Inflammatory macrophage (primary cell): ENCODE measurements at places on chromosomes 7 and 10.

- no peak for DNase-seq
Measured at GRCh38 chr10:118710487-118710886, 44.3 kb downstream of the CACUL1 start.

GRCh38 chr7:15829691-15830090 lies 143.2 kb upstream of the MEOX2 start:
- no peak for DNase-seq

- DNase-seq = peak; percentile 77
Measured at GRCh38 chr7:73718905-73719805, at the start of gene STX1A. TSS of gene STX1A (minus strand) at chr7:73719669. CDS start at chr7:73719631, 38 bp downstream.

GRCh38 chr10:56551037-56551436 lies 190.0 kb upstream of the ZWINT start:
- DNase-seq = no peak

- DNase-seq = no peak
Measured at GRCh38 chr7:69285854-69286253, 312.4 kb upstream of the AUTS2 start.

- DNase-seq = peak; percentile 40
Measured at GRCh38 chr7:2559283-2559950, 638 bp downstream of the IQCE start.

- no peak for DNase-seq
Measured at GRCh38 chr10:33046792-33047191, 88.8 kb upstream of the ITGB1 start.

DNA sequence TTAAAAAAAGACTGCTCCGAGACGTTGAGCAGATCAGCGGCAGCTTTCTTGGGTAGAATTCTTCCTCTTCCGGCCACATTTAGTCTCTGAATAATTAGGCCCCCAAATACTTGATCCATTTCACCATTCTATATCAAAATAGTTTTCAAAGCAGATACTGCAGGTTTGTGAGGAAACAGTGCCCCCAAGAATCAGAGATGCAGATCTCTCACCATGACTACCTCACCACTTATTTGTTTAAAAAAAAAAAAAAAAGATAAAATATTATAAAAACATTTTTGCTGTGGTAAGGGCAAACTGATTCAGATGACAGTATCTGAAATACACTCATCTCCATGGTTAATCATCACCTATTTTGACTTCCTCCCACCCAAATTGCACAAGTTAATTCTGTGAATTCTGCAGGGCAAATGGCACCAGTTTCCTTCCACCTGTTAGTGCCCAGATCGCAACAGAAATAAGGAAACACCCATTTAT lies 210.4 kb downstream of the FAM107B start:
- peak; percentile 66 for DNase-seq

DNA sequence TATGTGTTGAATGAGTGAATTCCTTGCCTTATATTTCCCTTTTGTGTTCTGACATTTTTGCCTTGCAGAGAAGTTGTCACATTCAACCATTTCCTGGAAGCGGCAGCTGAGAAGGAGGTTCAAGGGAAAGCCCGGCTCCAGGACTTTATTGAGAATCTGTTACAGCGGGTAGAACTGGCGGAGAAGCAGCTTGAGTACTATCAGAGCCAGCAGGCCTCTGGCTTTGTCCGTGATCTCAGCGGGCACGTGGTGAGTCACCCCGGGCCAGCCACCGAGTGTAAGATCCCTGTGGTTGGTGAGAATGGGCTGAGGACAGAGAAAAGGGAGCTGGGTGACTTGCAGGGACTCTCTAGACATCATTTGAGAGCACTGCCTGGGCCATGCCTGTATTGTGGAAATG lies 14.2 kb downstream of the ZNF365 start:
- no peak for DNase-seq

DNA sequence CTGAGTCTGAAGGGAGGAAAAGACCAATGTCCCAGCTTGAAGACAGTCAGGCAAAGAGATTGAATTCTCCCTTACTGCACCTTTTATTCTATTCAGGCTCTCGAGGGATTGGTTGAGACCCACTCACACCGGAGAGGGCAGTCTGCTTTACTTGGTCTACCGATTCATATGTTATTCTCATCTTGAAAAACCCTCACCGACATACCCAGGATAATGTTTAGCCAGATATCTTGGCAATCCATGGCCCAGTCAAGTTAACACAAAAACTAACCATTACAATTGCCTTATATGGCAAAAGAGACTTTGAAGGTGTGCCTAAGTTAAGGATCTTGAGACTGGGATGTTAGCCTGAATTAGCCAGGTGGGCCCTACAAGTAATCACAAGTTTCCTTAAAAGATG lies 53.8 kb upstream of the BET1 start:
- DNase-seq = no peak

- no peak for DNase-seq
Measured at GRCh38 chr7:874031-874749, 2.2 kb upstream of the GET4 start.

GRCh38 chr10:88288320-88289059 lies 294.6 kb downstream of the RNLS start:
- no peak for DNase-seq

DNA sequence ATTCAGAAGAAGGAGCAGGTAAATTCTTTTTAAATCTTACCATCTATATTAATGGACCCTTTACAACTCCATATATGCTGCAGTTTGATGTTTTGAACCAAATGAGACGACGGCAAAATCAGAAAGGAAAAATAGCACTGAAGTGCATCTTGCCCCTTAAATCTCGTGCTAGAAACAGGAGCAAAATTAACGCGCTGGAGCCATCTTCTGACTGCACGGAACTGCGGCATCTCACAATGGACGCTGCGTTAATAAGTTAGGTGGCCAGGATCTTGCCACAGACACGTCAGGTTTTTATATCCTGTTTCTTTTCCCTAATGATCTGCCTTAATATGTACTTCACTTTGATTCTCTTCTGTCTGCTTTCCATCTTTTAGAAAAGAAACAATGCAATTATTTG lies 354.5 kb downstream of the TFEC start:
- DNase-seq = no peak

- DNase-seq = no peak
Measured at GRCh38 chr10:649798-650440, 39.5 kb downstream of the DIP2C start.

GRCh38 chr10:77628906-77629730 lies 8.5 kb downstream of the KCNMA1 start:
- no peak for DNase-seq

DNA sequence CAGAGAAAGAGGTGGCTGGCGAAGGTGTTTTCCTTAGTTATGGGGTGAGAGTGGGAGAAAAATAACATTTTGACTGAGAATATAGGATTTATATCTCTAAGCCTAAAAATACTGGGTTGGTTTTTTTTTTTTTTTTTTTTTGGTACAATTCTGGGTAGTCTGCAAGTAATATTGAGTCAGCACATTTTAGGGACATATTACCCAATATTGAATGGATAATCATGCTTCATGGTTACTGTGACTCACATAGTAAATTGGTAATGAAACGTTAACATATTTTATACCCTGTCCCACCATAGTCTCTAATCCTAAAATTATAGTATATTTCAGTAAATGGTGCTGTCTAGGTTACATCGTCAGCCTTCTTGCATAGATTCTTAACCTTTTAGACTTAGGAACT lies 91.4 kb downstream of the TPST1 start:
- no peak for DNase-seq

- peak; percentile 29 for DNase-seq
Measured at GRCh38 chr7:133053321-133053891, 28.5 kb downstream of the CHCHD3 start.

GRCh38 chr10:118594392-118595063 lies 920 bp downstream of the PRLHR start:
- DNase-seq = peak; percentile 26

GRCh38 chr7:979151-979550 lies 3.8 kb upstream of the COX19 start:
- no peak for DNase-seq

GRCh38 chr7:8564281-8564680 lies 130.9 kb downstream of the NXPH1 start:
- DNase-seq = no peak

DNA sequence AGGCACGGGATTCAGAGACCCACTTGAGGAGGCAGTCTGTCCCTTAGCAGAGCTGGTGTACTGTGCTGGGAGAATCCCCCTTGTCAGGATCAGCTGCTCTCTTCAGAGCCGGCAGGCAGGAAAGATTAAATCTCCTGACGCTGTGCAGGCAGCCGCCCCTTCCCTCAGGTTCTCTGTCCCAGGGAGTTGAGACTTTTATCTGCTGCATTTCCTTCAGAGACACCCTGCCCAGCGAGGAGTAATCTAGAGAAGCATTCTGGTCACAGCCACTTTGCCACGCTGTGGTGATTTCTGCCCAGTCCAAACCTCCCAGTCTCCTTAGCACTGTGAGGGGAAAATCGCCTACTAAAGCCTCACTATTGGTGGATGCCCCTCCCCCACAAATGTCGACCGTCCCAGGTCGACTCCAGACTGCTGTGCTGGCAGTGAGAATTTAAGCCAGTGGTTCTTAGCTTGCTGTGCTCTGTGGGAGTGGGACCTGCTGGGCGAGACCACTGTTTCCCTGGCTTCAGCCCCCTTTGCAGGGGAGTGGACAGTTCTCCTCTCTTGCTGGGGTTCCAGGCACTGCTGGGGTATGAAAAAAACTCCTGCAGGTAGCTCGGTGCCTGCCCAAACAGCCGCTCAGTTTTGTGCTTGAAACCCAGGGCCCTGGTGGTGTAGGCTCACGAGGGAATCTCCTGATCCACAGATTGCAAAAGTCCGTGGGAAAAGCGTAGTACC lies 265.4 kb downstream of the ZWINT start:
- no peak for DNase-seq

GRCh38 chr10:71222601-71223346 lies 10.4 kb downstream of the UNC5B start:
- no peak for DNase-seq

DNA sequence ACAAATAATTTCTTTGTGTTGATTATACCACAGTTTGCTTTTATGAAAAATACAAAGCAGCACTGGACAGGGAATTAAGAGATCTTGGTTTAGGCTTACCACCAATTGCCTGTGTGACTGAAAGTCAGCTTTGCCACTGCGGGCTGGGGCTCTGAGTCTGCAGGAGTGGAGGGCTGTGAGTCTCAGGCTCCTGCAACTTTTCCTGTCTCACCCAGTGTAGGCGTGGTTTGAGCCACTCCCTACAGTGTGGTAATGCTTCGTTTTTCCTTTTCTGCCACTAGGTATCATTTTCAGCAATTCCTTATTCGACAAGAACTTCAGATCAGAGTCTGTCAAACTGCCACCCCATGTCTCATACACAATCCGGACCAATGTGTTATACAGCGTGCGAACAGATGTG lies 180.6 kb downstream of the ABCA13 start:
- DNase-seq = peak; percentile 14

GRCh38 chr7:34100661-34101060 lies 195.3 kb downstream of the BMPER start:
- DNase-seq = no peak

GRCh38 chr10:88791924-88792323 lies 10.6 kb upstream of the LIPM start:
- DNase-seq = peak; percentile 17

- no peak for DNase-seq
Measured at GRCh38 chr7:64551375-64552142, 11.3 kb downstream of the ZNF680 start.

DNA sequence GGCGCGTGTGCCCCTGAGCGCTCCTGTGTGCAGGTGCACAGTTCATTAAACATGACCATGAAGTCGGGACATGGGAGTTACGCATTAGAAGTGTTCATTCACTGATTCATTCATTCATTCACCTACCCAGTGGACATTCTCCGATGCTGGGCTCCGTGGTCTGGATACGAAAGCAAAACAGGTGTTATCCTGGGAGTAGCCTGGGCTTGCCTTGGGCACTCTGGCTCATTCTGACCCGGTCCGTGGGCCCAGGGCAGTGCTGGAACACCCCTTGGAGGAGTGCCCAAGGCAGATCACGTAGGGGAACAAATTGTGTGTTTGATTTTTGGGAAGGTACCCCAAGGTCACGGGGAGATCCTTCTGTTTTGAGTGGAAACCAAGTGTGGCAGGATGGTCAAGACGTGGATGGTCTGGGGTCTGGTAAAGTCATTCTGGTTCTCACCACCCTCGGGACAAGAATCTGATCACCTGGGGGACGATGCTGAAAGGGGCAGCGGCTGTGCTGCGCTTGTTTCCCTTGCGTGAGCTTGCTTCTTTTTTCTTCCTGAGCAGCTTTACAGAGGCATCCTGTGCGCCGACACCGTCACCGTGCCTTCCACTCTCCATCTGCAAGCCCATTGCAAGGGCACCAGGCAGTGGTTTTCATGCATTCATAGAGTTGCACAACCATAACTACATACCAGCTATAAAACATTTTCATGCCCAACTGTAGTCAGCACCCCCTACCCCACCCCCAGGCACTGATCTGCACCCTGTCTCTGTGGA lies 10.1 kb downstream of the ELFN1 start:
- no peak for DNase-seq

- DNase-seq = no peak
Measured at GRCh38 chr10:31268444-31269303, 50.3 kb upstream of the ZEB1 start.

DNA sequence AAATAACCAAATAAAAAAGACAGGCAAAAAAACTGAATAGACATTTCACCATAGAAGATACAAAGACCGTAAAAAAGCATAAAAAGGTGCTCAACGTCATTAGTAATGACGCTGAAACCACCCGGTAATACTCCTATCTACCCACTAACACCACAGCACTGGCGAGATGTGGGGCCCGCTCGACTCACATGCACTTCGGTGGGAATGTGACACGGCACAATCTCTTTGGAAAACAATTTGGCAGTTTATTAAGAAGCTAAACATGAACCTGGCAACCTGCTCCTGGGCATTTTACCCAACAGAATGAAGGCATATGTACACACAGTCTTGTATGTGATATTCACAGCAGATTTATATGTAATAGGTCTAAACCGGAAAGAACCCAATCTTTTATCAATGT lies 42.8 kb upstream of the NCAPG2 start:
- DNase-seq = no peak

GRCh38 chr10:102335184-102335583 lies 60.3 kb upstream of the NFKB2 start:
- DNase-seq = no peak

DNA sequence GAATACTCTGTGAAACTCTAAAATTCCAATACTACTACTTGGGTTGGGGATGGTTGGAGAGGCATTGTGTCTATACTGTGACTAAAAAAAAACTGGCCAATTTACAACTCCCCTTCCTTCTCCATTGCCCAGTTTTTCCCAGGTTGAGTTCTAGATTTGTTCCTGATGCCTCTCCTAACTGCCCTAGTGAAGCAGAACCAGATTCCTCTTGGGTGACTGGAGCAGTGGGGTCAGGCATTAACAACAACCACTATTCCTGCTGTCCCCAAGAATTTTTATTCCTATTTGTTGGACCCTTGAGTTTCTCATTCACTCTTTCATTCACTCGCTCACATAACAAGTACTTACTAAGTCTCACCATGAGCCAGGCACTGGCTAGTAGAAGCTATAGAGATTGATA lies 5.8 kb downstream of the GOT1 start:
- no peak for DNase-seq

DNA sequence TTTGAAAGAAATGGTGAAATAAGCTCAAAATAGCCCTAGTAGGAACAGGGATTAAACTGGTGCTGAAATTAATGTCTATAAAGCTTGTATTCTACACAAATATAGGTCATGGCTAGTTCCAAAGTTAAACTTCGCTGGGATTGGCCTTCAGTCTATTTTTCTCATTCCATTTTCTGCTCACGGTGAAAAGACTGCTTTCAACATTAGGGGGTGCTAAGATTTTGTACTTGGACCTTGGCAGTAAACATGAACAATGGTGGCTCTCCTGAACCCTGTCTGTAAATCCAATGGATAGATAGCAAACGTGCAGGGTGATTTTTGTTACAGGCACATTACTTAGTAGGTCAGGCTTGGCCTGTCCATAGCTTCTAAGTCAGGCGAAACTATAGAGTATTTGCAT lies 36.0 kb upstream of the RSU1 start:
- peak; percentile 43 for DNase-seq

- no peak for DNase-seq
Measured at GRCh38 chr7:29030781-29031275, 72.7 kb upstream of the TRIL start.
